Keratinocyte (primary cell): ENCODE measurements at places on chromosomes 2 and 18. TPM values are rescaled to one million over a fixed set of nuclear protein-coding genes. Genes with fewer than 3 reads are reported as not detected.

Gene ANKRD23
- polyA plus RNA-seq, result 0.39 to 2.0 TPM (median 1.4 TPM) in 3 replicates

Gene ERFE
- 0.14 to 0.28 TPM (median 0.27 TPM) in 3 replicates for polyA plus RNA-seq

GRCh38 chr2:154343282-154343681, 355.2 kb upstream of the KCNJ3 start:
- H3K27ac ChIP-seq, result no peak overlapping the region
- no peaks in the 10 kb centered on the region for H3K27me3 ChIP-seq
- H3K4me1 ChIP-seq, result no peaks in the 10 kb centered on the region
- no peak overlapping the region for H3K4me3 ChIP-seq

DNA sequence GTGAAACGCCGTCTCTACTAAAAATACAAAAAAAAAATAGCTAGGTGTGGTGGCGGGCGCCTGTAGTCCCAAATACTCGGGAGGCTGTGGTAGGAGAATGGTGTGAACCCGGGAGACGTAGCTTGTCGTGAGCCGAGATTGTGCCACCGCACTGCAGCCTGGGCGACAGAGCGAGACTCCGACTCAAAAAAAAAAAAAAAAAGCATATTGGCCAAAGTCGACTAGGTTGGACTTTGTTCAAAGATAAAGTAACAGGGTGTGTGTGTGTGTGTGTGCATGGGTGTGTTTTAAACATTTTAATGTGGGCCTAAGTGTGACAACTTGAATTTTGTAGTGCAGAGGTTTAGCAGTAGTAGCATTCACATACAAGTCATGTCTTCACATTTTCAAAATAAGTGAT, 11.7 kb downstream of the GEMIN6 start:
- H3K27me3 ChIP-seq, result no peaks in the 10 kb centered on the region
- DNase-seq, result no peak
- H3K36me3 ChIP-seq, result no peaks in the 10 kb centered on the region
- H3K4me1 ChIP-seq, result no peaks in the 10 kb centered on the region
- H3K27ac ChIP-seq, result no peak overlapping the region

Gene PREB
- 48.7 to 51.0 TPM (median 50.9 TPM) in 3 replicates for polyA plus RNA-seq

GRCh38 chr2:235606004-235606715, 112.3 kb downstream of the AGAP1 start:
- H3K4me3 ChIP-seq, result no peak overlapping the region
- no peaks in the 10 kb centered on the region for H3K27me3 ChIP-seq
- no peaks in the 10 kb centered on the region for H3K36me3 ChIP-seq
- DNase-seq, result no peak

DNA sequence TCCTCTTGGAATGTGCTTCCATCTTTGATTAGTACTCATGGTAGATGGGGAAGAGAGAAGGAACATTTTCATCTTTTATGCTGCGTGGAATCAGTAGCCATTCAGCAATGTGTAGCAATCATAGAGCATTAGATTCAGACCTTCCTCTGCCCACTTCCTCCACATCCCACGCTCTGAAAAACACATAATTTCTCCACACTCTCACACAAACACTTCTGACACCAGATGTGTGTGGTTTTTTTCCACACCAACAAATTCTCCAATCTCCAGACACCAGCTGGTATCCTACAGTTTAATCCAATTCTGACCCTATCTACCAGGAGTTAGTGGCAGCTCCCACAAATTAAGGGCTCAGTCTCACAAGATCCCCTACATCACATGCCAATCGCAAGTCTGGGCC, 103.3 kb downstream of the AOX1 start:
- H3K27ac ChIP-seq, result no peak overlapping the region
- H3K36me3 ChIP-seq, result no peaks in the 10 kb centered on the region
- no peaks in the 10 kb centered on the region for H3K4me1 ChIP-seq
- H3K4me3 ChIP-seq, result no peak overlapping the region

DNA sequence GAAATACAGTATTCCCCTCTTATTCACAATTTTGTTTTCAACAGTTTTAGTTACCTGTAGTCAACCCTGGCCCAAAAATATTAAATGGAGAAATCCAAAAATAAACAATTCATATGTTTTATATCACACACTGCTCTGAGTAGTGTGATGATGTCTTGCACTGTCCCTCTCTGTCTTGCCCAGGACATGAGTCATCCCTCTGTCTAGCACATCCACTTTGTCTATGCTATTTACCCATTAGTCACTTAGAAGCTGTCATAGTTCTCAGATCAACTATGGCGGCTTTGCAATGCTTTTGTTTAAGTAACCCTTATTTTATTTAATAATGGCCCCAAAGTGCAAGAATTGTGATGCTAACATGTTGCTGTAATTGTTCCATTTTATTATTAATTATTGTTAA, 380.6 kb upstream of the REG3G start:
- H3K36me3 ChIP-seq, result no peaks in the 10 kb centered on the region
- no peak overlapping the region for H3K4me3 ChIP-seq
- no peak overlapping the region for H3K27ac ChIP-seq
- no peaks in the 10 kb centered on the region for H3K4me1 ChIP-seq

- no peaks in the 10 kb centered on the region for H3K36me3 ChIP-seq
- H3K27ac ChIP-seq, result no peak overlapping the region
- H3K27me3 ChIP-seq, result no peaks in the 10 kb centered on the region
- no peak for DNase-seq
- H3K4me3 ChIP-seq, result no peak overlapping the region
Observed at GRCh38 chr18:75818383-75818782, 390.9 kb upstream of the SMIM21 start.

Gene ZNF804A
- 0.05 to 0.08 TPM (median 0.06 TPM) in 3 replicates for polyA plus RNA-seq

- H3K27ac ChIP-seq, result no peak overlapping the region
- H3K4me1 ChIP-seq, result no peaks in the 10 kb centered on the region
- DNase-seq, result no peak
- H3K36me3 ChIP-seq, result no peaks in the 10 kb centered on the region
- H3K4me3 ChIP-seq, result no peak overlapping the region
Observed at GRCh38 chr2:84639751-84640150, 123.5 kb downstream of the DNAH6 start.

DNA sequence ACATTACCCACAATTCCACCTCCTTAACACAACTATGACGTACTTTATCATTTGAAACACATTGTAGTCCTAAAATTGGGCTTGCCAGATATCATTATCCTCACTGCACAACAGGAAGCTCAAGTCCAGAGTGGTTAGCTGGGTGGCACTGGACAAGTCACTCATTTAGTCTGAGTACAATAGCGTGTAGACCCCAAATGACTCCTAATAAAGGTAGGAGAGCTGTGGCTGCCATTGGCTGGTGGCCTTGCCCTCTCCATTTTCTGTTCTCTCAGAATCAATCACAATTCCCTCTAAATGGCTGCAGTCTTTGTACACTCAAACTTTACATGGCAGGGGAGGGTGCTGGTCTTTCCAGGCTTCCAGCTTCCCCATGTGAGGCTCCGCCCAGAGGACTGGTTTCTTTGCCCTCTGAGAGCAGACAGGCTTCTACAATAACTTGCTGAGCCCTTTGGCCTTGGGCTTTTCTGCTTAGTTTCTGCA, 11.7 kb downstream of the PSTPIP2 start:
- H3K4me3 ChIP-seq, result no peak overlapping the region
- DNase-seq, result no peak
- H3K4me1 ChIP-seq, result peaks cover 21% of the 10 kb centered on the region
